ENCODE measurements at places on chromosomes 13 and 19. TPM values are rescaled to one million over a fixed set of nuclear protein-coding genes. Genes with fewer than 3 reads are reported as not detected.

- DNase-seq, result no peak
These were observed 730.4 kb downstream of the OLFM4 start for GRCh38 chr13:53759016-53759415.

DNA sequence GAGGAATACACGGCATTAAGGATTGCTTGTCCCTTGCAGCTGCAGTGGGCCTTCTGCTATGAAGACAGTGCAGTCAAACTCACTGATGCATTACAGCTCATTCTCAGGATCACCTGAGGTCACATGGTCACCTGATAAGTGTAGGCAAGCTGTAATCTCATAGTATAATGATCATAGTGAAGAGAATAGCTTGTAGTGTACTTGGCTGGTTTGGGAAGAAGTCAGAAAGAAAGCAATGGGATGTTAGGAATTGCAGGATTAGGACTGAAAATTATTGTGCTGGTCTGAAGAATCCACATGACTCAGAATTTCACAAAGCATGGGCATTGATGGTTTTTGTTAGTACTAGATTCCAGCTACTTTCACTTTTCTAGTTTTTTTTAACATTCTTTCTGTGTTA is 76.7 kb downstream of the MBNL2 start:
- no peak for DNase-seq

UBA52 gene
- 1,972 TPM for total RNA-seq

- no peak for DNase-seq
These were observed 738.2 kb downstream of the GPC5 start for GRCh38 chr13:92136449-92137155.

DNA sequence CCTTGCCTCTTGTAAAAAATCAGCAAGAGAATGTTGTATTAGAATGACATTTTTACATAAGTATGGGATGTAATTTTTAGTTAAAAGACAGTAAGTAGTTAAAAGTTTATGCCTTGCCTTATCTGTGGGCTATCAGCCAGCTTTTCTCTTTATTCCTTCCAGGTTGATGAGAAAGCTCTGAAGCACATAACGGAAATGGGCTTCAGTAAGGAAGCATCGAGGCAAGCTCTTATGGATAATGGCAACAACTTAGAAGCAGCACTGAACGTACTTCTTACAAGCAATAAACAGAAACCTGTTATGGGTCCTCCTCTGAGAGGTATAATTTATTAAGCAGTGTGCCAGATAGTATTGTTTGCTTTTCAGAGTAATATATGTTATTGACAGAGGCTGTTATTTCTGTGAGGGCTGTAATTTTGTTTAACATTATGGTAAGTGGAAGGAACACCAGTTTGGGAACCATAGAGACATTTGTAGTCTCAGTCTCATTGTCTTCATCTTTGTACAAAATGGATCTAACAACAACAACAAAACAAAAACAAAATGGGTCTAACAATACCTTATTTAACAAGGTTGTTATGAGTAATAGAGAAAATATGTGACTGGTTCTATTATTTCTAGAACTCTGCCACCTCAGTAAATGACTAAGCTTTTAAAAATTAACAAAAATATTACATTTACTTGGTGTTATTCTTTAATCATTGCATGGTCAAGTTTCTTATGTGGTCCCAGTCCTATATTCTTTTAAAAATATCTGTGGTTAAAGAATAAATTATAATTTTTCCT is 112.8 kb downstream of the TDRD3 start:
- no peak for DNase-seq

GRCh38 chr19:12890787-12891552 is at the start of gene GCDH:
Gene GCDH (plus strand): TSS chr19:12891160. CDS start chr19:12891305, 145 bp downstream.
- DNase-seq, result peak; percentile 95
